ENCODE measurements at places on chromosomes 5 and 9.

DNA sequence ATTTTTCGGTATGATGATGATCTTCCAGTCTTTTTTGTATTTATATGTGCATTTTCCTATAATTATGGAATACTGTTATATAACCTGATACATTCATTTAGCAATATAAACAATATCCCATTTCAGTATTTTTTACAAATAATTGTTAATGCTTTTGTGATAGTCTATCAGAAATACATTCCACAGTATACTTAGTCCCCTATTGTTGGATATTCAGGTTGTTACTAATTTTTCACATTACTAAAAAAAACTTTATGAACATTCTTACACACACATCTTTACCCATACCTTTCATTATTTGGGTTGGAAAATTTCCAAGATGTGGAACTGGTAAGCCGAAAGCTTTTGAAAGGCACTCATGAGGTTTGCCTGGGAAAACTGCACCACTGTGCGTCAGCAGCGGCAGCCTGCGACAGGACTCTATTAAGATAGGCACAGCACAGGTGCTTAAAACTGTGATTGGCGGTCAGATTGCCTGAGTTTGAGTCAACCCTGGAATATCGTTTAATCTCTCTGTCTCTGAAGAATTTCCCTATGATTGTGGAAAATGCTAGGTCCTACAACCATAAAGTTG, 147.5 kb upstream of the ERCC6L2 start:
- DNase-seq, result no peak

DNA sequence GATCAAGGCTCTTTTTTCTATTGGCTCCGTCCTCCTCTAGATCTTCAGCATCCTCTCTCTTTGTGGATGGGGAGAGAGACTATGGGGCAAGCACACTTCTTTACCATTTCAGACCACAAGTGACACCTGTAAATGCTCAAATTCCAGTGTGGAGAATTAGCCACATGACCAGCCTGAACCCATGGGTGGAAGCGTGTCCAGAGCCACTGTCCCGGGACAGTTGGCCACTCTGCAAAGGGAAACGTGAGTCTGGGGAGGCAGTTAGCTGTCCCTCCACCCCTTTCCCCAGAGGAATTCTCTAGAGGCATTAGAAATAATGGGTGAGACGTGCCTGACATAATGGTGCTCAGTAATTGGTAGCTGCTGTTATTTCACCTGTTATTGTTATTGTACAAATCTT, 40.9 kb downstream of the AMBP start:
- DNase-seq, result no peak

- DNase-seq, result no peak
These were observed 92.7 kb downstream of the RAD23B start for GRCh38 chr9:107375651-107376369.

- no peak for DNase-seq
These were observed 28.7 kb upstream of the F2RL1 start for GRCh38 chr5:76789991-76790581.

DNA sequence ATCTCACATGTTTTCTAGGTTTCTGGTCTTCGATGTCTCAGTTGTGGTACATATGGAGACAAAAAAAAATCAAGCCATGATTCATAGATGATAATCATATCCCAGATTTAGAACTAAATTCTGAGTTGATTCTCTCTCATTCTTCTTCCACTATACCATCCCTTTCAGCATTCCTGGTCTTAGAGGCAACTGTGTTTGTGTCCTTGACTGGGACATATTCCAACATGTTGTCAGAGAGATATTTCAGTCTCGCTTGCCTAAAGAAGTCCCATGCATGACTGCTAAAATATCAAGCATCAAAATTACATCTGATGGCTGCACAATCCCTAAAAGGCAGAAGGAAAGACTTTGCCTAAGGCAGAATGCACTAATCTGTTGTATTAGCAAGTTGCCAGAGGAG, 236.6 kb downstream of the PSAT1 start:
- DNase-seq, result no peak

DNA sequence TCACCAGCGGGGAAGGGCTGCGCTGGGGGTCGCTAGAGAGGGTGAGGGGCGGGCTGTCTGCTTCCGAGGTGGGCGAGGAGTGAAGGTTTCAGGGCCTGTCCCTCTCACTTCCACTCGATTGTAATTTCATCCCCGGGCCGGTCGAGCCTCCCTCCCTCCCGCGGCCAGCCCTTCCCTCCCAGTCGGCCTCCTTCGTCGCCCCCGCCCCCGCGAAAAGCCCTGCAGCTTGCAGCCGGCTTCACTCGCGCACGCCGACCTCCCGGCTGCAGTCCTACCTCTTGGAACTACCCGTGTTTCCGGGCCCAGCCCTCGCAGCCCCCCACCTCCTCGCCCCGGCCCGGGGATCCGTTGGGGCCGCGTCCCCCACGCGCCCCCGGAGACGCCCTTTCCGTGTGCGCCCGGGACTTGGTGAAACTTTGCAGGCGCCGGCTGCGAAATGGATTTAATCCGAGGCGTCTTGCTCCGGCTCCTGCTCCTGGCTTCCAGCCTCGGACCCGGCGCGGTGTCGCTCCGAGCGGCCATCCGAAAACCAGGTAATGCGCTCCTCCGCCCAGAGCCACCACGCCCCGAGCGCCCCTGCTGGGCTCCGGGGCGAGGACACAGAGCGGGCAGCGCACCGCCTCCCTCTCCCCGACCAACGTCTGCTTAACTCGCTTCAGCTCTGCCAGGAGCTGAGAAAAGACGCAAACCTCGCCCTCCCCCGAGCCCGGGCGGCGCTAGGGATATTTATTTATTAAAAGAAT, at the start of gene EGFLAM:
Gene EGFLAM (plus strand): TSS at position 241 of the 743 bp plus-strand sequence. CDS start 196 bp downstream, at position 437.
- DNase-seq, result peak; percentile 76

DNA sequence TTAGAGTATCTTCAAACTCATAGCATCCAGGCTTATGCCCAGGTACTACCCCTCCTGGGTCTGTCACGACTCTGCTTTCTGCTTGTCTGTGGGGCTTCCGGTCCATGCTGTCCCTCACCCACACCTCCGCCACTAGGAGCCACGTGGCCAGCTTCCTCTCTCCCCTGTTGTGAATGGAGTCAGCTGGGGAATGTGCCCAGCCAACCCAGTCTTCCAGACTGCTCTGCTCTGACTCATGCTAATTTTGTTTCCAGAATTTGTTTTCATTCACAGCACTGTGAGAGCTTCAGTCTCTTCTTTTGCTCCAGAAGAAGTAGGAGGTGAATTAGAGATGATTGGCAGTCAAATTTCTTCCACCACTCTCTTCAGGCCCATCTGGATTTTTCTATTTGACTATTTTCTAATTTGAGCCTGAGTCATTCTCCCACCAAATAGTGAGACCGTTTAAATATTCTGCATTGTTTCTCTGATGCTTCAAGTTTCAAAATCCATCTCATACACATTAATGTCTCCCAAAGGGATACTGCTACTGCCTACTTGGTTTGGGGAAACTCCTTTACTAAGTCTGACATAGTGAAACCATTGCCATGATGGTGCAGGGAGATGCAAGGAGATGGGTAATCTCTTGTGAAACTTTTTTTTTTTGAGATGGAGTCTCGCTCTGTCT, 424.1 kb upstream of the KIF2A start:
- DNase-seq, result peak; percentile 49

DNA sequence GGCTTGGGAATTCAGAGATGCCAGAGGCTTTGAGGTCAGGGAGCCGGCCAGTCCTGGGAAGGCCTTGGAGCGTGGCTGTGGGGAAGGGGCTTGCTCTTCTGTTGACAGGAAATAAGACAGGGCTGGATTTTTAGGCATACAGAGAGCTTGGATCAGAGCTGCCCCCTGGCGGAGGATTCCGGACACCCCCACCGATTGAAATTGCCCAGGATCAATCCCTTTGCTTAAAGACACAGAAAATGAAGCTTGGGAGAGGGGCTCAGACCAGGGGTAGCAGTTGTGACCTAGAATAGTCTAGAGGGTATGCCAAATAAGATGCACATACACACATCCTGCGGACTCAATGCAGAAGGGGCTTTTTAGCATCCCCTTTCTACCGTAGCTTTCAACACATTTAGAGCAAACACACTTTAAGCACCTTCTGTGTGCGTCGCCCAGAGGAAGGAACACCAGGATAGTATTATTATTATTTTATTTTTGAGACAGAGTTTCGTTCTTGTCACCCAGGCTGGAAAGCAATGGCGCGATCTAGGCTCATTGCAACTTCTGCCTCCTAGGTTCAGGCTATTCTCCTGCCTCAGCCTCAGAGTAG, 1.7 kb upstream of the NTMT1 start:
- peak; percentile 90 for DNase-seq

- DNase-seq, result no peak
These were observed 218.4 kb downstream of the EBF1 start for GRCh38 chr5:158881091-158881880.

- DNase-seq, result no peak
These were observed 26.9 kb downstream of the HMGCR start for GRCh38 chr5:75363726-75364495.

- no peak for DNase-seq
These were observed 226.5 kb upstream of the MAP3K1 start for GRCh38 chr5:56588636-56589480.

DNA sequence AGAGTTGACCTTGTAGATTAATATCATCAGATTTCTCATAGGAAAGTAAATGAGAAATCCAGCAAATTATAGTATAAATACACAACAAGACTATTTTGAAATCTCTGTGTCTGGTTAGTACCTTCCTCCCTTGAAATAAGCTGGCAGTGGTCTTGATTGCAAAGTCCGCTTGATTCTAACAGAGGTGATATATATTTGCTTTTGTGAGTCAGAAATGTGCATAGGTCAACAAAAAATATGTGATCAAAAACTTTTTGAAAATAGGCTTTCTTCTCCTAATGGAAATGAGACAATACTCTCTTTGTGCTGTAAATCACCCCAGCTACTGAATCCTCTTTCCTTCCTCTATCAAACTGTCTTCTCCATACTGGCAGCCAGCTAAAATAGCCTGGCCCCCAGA, 749.2 kb upstream of the CDH10 start:
- DNase-seq, result no peak

DNA sequence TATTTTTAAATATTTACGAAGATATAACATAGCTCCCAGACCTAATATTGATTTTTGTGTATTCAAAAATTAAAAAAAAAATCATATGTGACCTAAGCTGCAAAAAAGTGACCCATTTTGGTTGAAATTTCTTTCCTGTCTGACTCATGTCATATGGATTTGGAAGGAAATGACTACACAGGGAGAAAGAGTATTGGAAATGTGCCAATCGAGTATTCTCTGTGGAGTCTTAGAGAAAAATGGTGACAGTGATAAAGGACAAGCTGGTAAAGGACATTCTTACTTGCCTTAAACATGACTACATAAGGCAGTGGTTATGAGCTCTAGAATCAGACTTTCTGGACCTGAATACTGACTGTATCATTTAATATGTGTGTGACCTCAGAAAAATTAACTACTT, 262.9 kb upstream of the PTPRD start:
- DNase-seq, result no peak

GRCh38 chr5:107464876-107465275, 205.9 kb downstream of the EFNA5 start:
- no peak for DNase-seq

DNA sequence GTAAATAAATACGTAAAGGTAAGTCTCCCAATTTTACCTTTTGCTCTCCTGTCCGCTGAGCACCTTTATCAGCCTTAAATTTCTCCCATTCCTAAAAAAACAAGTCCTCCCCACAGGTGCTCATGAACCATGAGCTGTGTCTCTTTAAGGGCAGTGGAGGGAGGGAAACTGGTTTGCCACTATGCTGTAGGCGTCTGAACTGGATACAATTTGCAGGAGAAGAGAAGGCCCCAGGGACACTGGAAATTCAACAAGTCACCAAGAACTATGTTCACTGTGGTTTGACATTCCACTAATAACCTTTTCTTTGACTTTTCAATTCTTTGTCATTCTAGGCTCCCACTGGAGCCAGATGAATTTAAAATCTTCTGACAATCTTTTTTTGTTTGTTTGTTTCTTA, 72.2 kb downstream of the LHFPL2 start:
- DNase-seq, result no peak

DNA sequence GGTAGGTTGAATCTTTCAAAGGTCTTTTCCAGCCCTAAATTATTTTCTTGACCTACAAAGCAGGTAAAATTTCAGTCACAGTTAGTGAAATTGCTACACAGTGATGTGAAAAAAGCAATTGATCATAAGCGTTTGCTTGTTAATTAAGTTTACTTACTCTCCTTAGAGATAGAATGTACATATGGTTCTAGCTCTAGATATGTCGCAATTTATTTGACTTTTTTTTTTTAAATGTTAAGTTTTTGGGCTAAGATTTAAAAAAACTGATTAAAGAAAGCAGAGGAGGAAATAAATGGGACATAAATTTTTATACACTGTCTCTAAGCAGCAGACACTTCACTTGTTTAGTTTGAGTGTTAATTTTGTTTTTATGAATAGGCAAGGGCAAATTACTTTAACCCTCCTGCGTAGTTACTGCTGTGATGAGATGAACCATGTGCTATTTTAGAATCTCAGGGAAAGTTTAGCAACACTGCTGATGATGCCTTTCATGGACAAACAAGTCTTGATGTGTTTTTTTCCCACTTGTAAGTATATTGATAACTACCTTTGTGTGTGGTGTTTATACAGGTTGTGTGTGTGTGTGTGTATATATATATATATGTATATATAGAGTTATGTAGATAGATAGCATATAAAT, 38.3 kb upstream of the FAM120AOS start:
- DNase-seq, result no peak

DNA sequence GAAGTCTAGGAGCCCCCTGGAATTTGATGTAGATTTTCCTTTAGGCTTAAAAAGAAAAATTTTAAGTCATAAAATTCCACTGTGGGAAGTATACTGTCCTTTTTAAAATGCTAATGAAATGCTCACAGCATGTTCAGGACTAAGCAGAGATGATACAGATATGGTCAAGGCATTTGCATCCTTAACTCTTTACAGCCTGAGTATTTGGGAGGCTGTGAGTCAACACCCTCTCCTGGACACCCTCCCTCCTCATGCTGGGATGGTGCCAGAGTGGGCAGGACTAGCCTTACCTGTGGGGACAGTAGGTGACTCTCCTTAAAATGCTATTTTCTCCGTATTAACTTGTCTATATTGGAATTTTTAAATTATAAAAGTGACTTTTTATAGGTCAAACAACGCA, 197.4 kb upstream of the ELL2 start:
- no peak for DNase-seq

DNA sequence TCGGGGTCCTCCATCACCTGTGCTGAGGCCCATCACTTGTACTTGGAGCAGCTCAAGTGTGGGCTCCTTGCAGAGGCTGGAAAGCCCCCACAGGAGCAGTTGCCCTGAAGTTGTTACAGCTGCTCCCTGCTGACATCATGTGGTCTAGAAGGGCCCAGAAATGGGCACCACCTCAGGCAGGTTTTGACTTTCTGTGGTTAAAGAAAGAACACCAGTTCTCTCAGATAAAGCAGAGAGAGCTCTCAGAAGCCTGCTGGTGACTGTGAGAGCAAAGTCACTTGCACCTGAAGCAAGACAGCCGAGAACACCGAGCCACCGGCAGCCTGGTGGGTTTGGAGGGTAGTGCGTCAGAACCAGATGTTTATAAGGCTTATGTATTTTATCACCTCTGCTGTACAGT, 70.4 kb downstream of the MVB12B start:
- DNase-seq, result no peak

DNA sequence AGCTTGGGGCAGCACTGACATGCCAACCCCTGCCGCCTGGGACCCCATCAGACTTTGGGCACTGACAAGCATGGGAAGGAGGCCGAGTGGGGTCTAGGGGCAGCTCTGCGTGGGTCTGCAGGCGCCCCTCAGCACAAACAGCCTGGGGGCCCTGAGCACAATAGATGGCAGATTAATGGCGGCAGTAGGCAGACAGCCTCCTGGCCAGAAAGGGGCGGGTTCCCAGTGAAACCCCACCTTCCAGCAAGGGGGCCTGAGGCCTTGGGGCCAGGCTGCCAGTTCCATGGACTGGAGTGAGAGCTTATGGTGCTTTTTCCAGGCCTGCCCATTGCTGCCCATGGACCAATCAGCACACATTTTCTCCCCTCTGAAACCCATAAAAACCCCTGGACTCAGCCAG, 2031.2 kb downstream of the EFNA5 start:
- peak; percentile 67 for DNase-seq

Measured in posterior cingulate gyrus (tissue), 11 donors.